ENCODE measurements at places on chromosomes 4 and X. TPM values are rescaled to one million over a fixed set of nuclear protein-coding genes. Genes with fewer than 3 reads are reported as not detected.
A peak's percentile ranks its signal among the peaks of the same experiment; 100 is the strongest.

C4orf51 gene
- total RNA-seq = not detected

ZNF41 gene
- 9.0 TPM for total RNA-seq

USP51 gene
- 0.78 TPM for total RNA-seq

TACR3 gene
- not detected for total RNA-seq

UGT2A3 gene
- not detected for total RNA-seq

CDKL2 gene
- 1.4 TPM for total RNA-seq

HHIP gene
- not detected for total RNA-seq

PARM1 gene
- not detected for total RNA-seq

CDX4 gene
- total RNA-seq = not detected

TEX13B gene
- total RNA-seq = not detected

STAP1 gene
- 29.5 TPM for total RNA-seq

MTM1 gene
- 36.5 TPM for total RNA-seq

FGA gene
- total RNA-seq = not detected

NDP gene
- total RNA-seq = not detected

ALAS2 gene
- not detected for total RNA-seq

MAOA gene
- total RNA-seq = 2.5 TPM

SNCA gene
- 12.2 TPM for total RNA-seq

GRCh38 chrX:116872931-116873330 lies 410.2 kb upstream of the CT83 start:
- no peaks in the 10 kb centered on the region for H3K27me3 ChIP-seq
- no peak for DNase-seq
- H3K27ac ChIP-seq = no peak overlapping the region
- H3K4me1 ChIP-seq = no peaks in the 10 kb centered on the region

- peaks cover 3% of the 10 kb centered on the region for H3K27me3 ChIP-seq
- no peaks in the 10 kb centered on the region for H3K4me1 ChIP-seq
- no peak overlapping the region for H3K4me3 ChIP-seq
- no peak for DNase-seq
- H3K27ac ChIP-seq = no peak overlapping the region
- H3K36me3 ChIP-seq = no peaks in the 10 kb centered on the region
Measured at GRCh38 chr4:53863736-53864365, 200.6 kb downstream of the CHIC2 start.

DNA sequence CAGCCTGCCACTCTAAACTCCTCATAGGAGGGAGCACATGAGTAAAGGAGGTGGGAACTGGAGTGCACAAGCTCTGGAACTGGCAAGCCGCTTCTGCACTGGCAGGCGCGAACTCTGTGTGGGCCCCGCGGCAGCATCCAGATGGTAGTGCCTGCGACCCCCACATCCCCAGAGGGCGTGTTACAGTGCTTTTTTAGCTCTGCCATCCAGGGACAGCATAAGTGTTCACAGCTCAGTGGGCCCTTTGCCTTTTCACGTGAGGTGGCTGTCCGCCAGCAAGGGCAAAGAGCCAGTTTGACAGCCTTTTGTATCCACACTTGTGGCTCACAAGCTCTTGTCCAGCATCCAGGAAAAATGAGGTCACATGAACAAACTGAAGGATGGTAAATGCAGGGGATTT lies 581.6 kb upstream of the DIAPH2 start:
- no peak for DNase-seq
- no peaks in the 10 kb centered on the region for H3K27me3 ChIP-seq
- no peak overlapping the region for H3K27ac ChIP-seq
- no peaks in the 10 kb centered on the region for H3K4me1 ChIP-seq
- no peak overlapping the region for H3K4me3 ChIP-seq

- no peak overlapping the region for H3K4me3 ChIP-seq
- no peak for DNase-seq
- no peaks in the 10 kb centered on the region for H3K4me1 ChIP-seq
Measured at GRCh38 chr4:18722748-18723191, 701.2 kb upstream of the LCORL start.

DNA sequence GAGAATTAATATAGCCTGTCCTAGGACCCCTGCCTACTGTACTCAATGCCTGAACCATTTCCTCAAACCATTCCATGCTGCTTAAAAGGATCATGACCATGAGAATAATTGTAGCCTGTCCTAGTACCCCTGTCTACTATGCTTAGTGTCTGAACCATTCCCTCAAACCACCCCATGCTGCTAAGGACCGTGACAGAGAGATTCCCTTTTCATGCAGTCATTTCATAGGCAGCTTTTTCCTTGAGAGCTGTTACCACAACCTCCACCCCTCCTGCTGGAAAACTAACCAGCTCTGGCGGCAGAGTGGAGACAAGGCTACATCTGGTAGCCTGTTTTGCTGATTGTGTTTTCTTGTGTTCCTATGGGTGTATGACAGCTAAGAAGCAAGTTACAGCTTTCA lies 174.9 kb upstream of the SMARCAD1 start:
- H3K27ac ChIP-seq = no peak overlapping the region
- no peak overlapping the region for H3K4me3 ChIP-seq
- no peaks in the 10 kb centered on the region for H3K27me3 ChIP-seq
- H3K36me3 ChIP-seq = no peaks in the 10 kb centered on the region
- no peaks in the 10 kb centered on the region for H3K4me1 ChIP-seq

DNA sequence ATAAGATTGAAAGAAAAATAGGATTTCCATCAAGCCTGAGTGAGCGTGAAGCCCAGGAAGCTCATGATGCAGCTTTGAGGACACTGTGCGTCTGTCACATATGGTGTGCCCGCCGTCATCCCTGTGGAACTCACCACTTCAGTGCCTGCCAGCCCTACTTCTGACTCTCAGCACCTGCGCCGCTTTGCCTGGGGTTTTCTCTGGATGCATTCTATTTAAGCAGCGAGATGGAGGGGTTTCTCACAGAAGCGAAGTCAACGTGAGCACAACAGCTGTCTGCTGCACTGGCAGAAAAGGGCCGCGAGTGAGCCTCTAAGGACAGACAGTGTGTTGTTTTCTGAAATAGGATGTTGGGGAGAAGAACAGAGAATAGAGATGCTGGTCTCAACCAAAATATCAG lies 6.2 kb upstream of the TMEM128 start:
- H3K27ac ChIP-seq = no peak overlapping the region
- DNase-seq = no peak
- H3K27me3 ChIP-seq = no peaks in the 10 kb centered on the region
- no peak overlapping the region for H3K4me3 ChIP-seq
- no peaks in the 10 kb centered on the region for H3K36me3 ChIP-seq

DNA sequence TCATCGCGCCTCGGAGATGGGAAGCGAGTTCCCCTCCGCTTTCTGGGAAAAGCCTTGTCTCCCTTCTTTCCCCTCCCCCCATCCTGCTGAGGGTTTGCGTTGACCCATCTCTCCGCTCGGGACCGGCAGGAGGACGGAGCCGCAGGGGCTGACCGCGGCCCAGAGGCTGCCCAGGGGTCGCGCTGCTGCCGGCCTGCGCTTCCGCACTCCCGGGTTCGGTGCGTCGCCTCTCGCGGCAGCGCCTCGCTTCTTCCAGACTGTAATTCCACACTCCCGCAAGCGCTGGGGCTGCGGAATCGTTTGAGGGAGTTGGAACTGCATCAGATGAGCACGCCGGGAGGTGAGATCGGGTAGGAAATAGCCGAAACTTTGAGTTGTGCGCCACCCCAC lies 88.3 kb downstream of the BCOR start:
- no peak overlapping the region for H3K27ac ChIP-seq
- H3K27me3 ChIP-seq = peaks cover 44% of the 10 kb centered on the region
- H3K4me3 ChIP-seq = peak overlapping the region; percentile 35

GRCh38 chrX:150216716-150217115 lies 146.4 kb upstream of the MAMLD1 start:
- H3K4me3 ChIP-seq = no peak overlapping the region
- no peaks in the 10 kb centered on the region for H3K4me1 ChIP-seq
- H3K36me3 ChIP-seq = no peaks in the 10 kb centered on the region
- H3K27me3 ChIP-seq = peaks cover 4% of the 10 kb centered on the region

GRCh38 chr4:87614292-87614890 lies 6.1 kb downstream of the DSPP start:
- H3K4me1 ChIP-seq = no peaks in the 10 kb centered on the region
- no peak overlapping the region for H3K27ac ChIP-seq
- no peaks in the 10 kb centered on the region for H3K36me3 ChIP-seq
- H3K4me3 ChIP-seq = no peak overlapping the region

DNA sequence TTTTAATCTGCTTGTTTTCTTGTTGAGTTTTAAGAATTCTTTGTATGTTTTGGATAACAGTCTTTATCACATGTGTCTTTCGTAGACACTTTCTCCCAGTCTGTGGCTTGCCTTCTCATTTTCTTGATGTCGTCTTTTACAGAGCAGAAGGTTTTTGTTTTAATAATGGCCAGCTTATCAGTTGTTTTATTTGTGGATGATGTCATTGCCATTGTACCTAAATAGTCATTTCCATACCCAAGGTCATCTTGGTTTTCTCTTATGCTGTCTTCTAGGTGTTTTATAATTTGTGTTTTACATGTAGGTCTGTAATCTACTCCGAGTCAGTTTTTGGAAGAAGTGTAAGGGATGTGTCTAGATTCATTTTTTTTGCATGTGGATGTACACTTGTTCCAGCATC lies 159.6 kb upstream of the NUDT6 start:
- no peaks in the 10 kb centered on the region for H3K4me1 ChIP-seq
- no peak overlapping the region for H3K27ac ChIP-seq
- H3K27me3 ChIP-seq = no peaks in the 10 kb centered on the region
- DNase-seq = no peak
- peaks cover 22% of the 10 kb centered on the region for H3K36me3 ChIP-seq

DNA sequence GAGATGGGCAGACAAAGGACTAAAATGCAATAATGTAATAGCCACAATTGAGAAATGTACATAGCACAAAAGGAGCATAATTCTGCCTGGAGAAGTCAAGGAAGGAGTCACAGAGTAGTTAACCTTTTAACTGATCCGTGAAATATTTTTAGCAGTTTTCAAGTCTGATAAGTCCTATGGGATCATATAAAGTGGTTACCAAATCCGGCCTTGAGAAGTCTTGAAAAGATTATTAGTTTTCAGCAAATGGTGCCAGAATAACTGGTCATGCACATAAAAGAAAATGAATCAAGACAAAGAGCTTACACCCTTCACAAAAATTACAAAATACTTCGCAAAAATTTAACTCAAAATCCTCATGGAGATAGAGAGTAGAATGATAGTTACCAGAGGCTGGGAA lies 788.7 kb upstream of the AMOT start:
- no peak overlapping the region for H3K4me3 ChIP-seq
- DNase-seq = no peak
- H3K27me3 ChIP-seq = no peaks in the 10 kb centered on the region
- no peaks in the 10 kb centered on the region for H3K36me3 ChIP-seq

- H3K27ac ChIP-seq = no peak overlapping the region
- DNase-seq = no peak
- no peaks in the 10 kb centered on the region for H3K27me3 ChIP-seq
- no peak overlapping the region for H3K4me3 ChIP-seq
- no peaks in the 10 kb centered on the region for H3K36me3 ChIP-seq
Measured at GRCh38 chrX:16312761-16313623, 145.7 kb downstream of the MAGEB17 start.

GRCh38 chrX:30248854-30249253 lies 1.9 kb downstream of the MAGEB1 start:
- DNase-seq = no peak
- no peak overlapping the region for H3K27ac ChIP-seq
- H3K27me3 ChIP-seq = no peaks in the 10 kb centered on the region
- no peak overlapping the region for H3K4me3 ChIP-seq
- no peaks in the 10 kb centered on the region for H3K36me3 ChIP-seq

- no peaks in the 10 kb centered on the region for H3K36me3 ChIP-seq
- no peak overlapping the region for H3K4me3 ChIP-seq
- DNase-seq = no peak
- H3K4me1 ChIP-seq = no peaks in the 10 kb centered on the region
- no peaks in the 10 kb centered on the region for H3K27me3 ChIP-seq
- H3K27ac ChIP-seq = no peak overlapping the region
Measured at GRCh38 chr4:92249541-92249940, 54.2 kb upstream of the GRID2 start.

- H3K4me1 ChIP-seq = peaks cover 2% of the 10 kb centered on the region
- H3K4me3 ChIP-seq = no peak overlapping the region
- no peak overlapping the region for H3K27ac ChIP-seq
- peaks cover 5% of the 10 kb centered on the region for H3K27me3 ChIP-seq
- H3K36me3 ChIP-seq = no peaks in the 10 kb centered on the region
- DNase-seq = no peak
Measured at GRCh38 chr4:118865091-118865708, 23.5 kb upstream of the SYNPO2 start.

DNA sequence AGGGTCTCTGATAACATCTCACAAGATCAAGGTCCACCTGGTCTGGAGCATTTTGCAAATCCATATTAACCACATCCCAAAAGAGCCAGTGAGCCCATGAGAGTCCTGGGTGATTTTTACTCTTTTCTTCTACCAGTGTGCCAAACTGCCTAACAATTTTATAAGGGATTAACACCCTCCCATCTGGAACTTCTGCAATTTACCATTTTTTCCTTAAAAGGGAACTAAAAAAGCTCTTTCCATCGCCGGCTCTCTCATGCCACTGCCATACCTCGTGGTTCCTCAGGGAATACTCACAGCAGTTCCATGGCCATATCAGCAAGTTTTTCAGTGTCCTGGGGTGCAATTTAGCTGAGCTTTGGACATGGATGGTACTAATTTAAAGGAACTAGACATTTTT lies 55.7 kb downstream of the SEPSECS start:
- H3K36me3 ChIP-seq = no peaks in the 10 kb centered on the region
- peaks cover 2% of the 10 kb centered on the region for H3K27me3 ChIP-seq
- H3K4me1 ChIP-seq = no peaks in the 10 kb centered on the region
- H3K27ac ChIP-seq = no peak overlapping the region
- no peak overlapping the region for H3K4me3 ChIP-seq

- no peaks in the 10 kb centered on the region for H3K4me1 ChIP-seq
- H3K4me3 ChIP-seq = no peak overlapping the region
- H3K27ac ChIP-seq = no peak overlapping the region
- H3K27me3 ChIP-seq = no peaks in the 10 kb centered on the region
Measured at GRCh38 chr4:65604515-65604914, 65.8 kb downstream of the EPHA5 start.

DNA sequence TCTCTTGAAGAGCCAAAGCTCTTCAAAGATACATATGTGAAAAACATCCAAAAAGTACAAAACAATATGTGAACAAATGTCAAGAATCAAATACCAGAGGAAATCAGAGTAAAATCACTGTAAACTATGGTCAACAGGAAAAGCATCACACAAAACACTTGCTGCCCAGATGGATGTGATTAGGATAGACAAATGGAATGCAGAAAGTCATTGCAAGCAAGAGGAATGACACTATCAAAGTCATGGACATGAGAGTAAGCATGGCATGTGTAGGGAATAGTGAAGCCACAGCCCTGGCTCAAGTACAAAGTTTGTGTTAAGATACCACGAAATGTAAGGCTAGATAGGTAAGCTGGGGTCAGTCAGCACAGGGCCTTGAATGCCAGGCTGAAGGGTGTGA lies 37.7 kb downstream of the CLDN2 start:
- no peak for DNase-seq
- no peaks in the 10 kb centered on the region for H3K27me3 ChIP-seq
- H3K36me3 ChIP-seq = no peaks in the 10 kb centered on the region
- no peak overlapping the region for H3K27ac ChIP-seq
- H3K4me3 ChIP-seq = no peak overlapping the region

GRCh38 chrX:148593146-148593545 lies 92.7 kb downstream of the AFF2 start:
- H3K27ac ChIP-seq = no peak overlapping the region
- H3K4me1 ChIP-seq = no peaks in the 10 kb centered on the region
- H3K27me3 ChIP-seq = no peaks in the 10 kb centered on the region
- DNase-seq = no peak
- H3K4me3 ChIP-seq = no peak overlapping the region

GRCh38 chr4:149521611-149522425 lies 293.8 kb downstream of the IQCM start:
- no peak for DNase-seq
- no peak overlapping the region for H3K27ac ChIP-seq
- no peaks in the 10 kb centered on the region for H3K4me1 ChIP-seq
- no peak overlapping the region for H3K4me3 ChIP-seq
- no peaks in the 10 kb centered on the region for H3K36me3 ChIP-seq
